ENCODE measurements at places on chromosomes 1 and 21.

DNA sequence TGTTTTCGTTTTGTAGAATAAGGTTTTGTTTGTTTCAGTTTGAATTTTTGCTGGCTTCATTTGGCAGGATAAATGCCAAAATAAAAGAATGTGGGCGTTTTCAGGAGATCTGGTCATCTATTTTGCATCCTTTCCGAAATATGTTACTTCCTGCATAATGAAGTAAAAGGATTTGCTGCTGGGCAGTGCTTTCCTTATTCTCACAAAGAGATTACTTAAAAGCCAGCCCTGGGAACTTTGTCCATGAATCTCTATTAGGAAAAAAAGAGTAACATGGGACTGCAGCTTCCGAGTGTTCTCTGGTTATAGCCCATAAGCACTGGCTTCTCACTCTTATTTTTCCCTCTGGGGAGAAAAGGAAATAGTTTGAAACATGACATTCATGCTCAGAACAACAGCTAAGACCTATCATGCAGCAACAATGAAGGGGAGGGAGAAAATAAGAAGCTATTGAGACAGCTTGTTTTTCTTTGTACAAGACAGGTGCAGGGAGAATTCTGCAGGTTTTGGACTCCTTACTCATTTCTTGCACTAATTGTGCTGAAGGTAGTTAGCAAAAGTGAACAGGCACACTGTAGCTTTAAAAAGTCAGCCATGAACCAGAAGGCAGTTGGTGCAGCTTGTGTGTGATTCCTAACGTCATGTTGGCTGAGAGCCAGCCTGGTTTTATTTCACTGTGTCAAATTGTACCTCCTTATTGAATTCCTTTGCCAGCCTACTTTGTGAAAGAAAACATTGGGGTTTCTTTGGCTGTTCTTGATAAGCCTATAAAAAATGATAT is at the start of gene SAMD13:
Gene SAMD13, plus strand, starts transcription at position 705 of the 781 bp plus-strand sequence. CDS start 1,527 bp downstream, outside the sequence.
- no peak for ATAC-seq

- ATAC-seq: no peak
Measured at GRCh38 chr1:46221749-46222148, 18.6 kb downstream of the LURAP1 start.

GRCh38 chr1:183871142-183871541 is 66.2 kb downstream of the RGL1 start:
- ATAC-seq: no peak

GRCh38 chr1:210728437-210729149 is 399.9 kb downstream of the HHAT start:
- no peak for ATAC-seq

DNA sequence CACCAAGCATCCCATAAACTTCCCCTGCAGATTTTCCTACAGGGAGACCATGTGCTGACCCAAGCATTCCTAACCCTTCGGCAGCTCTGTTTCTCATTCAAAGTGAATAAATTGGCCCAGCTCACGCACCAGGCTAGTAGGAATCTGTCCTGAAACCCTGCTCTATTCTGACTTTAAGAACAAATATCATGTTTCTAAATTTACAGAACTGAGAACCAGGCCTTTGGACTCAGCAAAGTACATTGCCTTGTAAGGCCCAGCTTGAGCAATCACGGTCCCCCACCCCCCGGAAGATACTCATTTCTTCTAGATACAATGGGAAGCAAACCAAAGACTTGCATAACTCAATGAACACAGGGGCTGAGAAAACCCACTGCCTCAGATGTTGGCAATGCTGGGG is 160.1 kb upstream of the NFIA start:
- ATAC-seq: no peak

- no peak for ATAC-seq
Measured at GRCh38 chr21:36579898-36580297, 100.0 kb upstream of the CLDN14 start.

DNA sequence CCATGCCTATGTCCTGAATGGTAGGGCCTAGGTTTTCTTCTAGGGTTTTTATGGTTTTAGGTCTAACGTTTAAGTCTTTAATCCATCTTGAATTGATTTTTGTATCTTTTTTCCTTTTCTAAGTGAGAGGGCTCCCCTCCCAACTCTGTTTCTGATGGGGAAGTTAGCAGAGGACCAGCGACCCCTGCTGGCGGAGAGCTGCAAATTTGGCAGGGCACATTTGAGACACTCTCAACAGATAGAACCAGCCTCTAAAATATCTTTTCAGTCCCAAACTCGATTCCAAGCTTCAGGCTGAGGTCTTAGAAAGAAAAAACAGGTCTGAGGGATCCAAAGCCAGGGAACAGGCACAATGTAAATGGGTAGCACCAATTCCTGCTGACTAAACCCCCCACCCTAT is 32.5 kb downstream of the LRRC3 start:
- no peak for ATAC-seq

DNA sequence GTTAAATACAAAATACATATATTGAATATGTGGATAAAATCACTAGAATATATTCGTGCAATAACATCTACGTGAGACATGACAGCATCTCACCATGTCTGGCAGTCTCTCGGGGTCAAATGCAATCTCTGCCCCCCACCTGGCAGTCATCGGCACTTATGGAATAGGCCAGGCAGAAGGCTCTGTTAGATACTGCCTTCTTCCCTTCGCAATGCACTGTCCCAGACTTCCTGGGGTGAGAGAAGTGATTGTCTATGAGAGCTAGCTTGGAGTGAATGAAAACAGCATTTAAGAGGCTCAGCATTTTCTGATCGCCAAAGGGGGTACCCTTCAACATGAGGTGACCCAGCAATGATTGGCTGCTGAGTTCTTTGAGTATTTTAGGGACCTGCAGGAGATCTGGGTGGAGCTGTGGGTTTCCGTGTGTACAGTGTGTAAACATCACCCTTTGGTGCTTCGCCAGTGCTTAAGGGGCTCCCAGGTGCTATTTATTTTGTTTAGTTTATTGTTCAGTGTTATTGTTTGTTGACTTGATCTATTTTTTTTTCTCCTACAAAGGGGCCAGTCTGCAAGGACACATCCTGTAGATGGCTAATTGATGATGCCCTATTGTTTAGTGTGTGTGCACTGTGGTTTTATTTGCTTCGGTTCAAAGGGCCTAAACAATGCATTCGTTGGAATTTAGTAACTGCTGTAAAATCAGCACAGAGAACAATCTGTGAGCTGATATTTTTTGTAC is 10.2 kb downstream of the ERG start:
- ATAC-seq: no peak

DNA sequence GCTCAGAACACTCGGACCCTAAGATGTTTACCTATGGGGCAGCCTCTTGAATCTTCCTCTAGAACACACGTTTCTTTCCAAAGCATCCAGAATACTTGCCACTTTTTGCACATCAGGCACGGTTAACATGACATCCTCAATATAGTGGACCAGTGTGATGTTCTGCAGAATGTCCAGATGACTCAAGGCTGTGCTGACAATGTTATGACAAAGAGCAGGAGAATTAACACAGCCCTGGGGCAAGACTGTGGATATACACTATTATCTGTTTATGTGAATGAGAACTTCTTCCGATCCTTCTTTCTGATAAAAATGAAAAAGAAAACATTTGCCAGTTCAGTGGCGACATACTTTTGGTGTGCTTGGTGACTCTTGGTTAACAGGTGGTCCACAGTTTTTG is 154.3 kb downstream of the PDE4B start:
- no peak for ATAC-seq

- no peak for ATAC-seq
Measured at GRCh38 chr21:35578347-35578782, 482.0 kb downstream of the SETD4 start.

- no peak for ATAC-seq
Measured at GRCh38 chr1:56578963-56579875, at the start of gene PLPP3. TSS of gene PLPP3 (minus strand) at chr1:56579563. CDS start at chr1:56579016, 547 bp downstream.

- ATAC-seq: no peak
Measured at GRCh38 chr1:62373221-62373620, 54.0 kb upstream of the KANK4 start.

- ATAC-seq: no peak
Measured at GRCh38 chr1:11851180-11851579, 3.6 kb upstream of the NPPA start.

DNA sequence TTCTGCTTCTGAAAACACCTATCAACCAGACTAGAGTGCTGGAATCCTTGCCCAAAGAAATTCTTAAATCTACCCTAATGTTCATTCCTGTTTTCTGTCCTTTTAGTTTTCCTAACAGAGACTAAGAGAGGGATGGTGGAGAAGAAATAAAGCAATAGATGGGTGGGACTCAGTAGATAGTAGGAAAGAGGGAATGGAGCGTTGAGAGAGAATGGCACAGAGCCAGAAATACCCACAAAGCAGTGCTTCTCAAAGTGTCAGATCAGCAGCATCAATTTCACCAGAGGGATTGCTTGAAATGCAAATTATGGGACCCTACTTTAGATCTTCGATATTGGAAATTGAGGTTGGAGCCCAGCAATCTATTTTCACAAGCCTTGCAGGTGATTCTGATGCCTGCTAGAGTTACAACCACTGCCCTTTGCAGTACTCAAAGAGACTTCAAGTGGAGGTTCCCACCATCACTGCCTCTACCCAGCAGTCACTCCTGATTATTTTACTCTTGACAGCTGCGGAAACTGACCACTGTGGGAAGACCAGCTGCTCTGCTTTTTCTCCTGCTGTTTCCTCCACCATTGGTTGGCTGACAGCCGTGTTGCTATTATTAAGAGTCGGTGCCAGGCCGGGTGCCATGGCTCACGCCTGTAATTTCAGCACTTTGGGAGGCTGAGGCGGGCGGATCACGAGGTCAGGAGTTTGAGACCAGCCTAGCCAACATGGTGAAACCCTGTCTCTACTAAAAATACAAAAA is 11.4 kb upstream of the PRPF3 start:
- no peak for ATAC-seq

- ATAC-seq: peak; percentile 58
Measured at GRCh38 chr1:236120721-236121153, 21.6 kb upstream of the GPR137B start.

- ATAC-seq: no peak
Measured at GRCh38 chr1:29365906-29366670, 129.8 kb downstream of the PTPRU start.

GRCh38 chr1:34885405-34886247 is 26.1 kb upstream of the SMIM12 start:
- peak; percentile 86 for ATAC-seq

DNA sequence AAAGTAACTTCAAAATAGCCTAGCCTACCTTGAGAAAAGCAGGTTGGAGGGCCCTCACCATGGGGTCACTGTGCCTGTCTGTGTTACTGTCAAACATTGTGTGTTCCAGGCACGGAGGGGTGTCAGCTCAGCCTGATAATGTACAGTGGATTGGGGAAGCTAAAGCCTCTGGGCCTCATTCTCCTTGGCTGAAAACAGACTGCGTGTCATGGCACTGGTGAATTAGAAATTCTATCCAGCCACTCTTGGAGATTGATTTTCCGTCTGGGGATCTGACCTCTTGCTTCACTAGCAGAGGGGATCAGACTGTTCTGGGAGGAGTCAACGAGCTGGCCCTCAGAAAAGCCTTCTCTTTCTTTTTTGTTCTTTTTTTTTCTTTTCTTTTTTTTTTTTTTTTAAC is 123.5 kb upstream of the HOOK1 start:
- no peak for ATAC-seq

- no peak for ATAC-seq
Measured at GRCh38 chr1:48472638-48473037, 634 bp upstream of the SPATA6 start.

- peak; percentile 30 for ATAC-seq
Measured at GRCh38 chr1:159790237-159790917, 9.6 kb downstream of the DUSP23 start.

DNA sequence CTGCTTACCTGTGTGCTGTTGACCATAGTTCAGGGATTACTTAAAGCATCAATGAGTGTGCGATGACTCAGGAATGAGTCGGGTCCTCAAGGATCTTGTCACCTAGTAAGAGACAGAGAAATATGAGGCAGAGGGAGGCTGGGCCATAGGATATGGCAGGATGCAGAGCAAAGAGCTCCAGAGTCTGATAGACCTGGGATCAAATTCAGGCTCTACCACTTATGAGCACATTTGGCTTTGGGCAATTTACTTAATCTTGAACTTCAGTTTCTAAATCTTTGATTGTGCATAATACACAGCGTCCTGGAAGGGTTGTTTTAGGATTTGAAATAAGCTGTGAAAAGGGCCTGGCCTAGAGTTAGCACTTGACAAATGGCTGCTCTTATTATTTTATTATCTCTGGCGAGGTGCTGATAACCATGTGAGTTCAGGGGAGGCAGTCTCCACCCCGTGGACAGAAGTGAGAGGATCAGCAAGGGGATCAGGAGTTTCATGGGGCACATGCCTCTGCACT is 94.5 kb downstream of the ROR1 start:
- ATAC-seq: no peak

- no peak for ATAC-seq
Measured at GRCh38 chr1:180884588-180885300, 28.0 kb upstream of the KIAA1614 start.

All from activated CD4-positive, CD25-positive, alpha-beta regulatory T cell treated with anti-CD3 and anti-CD28 coated beads, Interleukin-2, amount 50 U/mL, for 24 hours (primary cell).